ENCODE measurements at places on chromosomes 7 and 10.

GRCh38 chr7:120805636-120806388 lies 52.1 kb downstream of the TSPAN12 start:
- peak; percentile 28 for DNase-seq

GRCh38 chr10:11993834-11994468 lies 48.7 kb downstream of the UPF2 start:
- DNase-seq, result no peak

GRCh38 chr10:50620899-50621298 lies 2.9 kb downstream of the SGMS1 start:
- no peak for DNase-seq

DNA sequence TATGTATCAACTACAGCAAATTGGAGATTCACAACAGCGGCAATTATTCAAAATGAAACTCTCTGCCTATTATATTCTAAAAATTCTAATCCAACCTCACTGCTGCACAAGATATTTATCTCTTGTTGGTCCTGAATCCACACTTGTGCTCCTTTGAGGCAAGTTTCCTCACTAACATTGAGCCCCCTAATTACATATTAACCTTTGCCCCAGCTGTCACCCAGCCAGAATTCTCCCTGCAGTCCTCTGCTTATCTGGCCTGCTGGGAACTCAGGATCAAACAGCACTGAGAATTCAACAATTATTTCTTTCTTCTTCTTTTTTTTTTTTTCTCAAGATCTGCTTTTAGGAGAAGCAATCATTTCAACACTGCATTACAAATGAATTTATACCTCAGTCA lies 21.5 kb upstream of the PLAC9 start:
- DNase-seq, result no peak

- DNase-seq, result no peak
Observed at GRCh38 chr7:28793381-28794085, 164.6 kb downstream of the TRIL start.

- DNase-seq, result no peak
Observed at GRCh38 chr7:45026013-45026412, 26.0 kb downstream of the CCM2 start.

All from stimulated activated CD4-positive, alpha-beta T cell treated with anti-CD3 and anti-CD28 coated beads, Interleukin-4, amount 100 ng/mL, for 48 hours (primary cell).